ENCODE measurements at places on chromosomes 16 and 17. TPM values are rescaled to one million over a fixed set of nuclear protein-coding genes. Genes with fewer than 3 reads are reported as not detected.
A peak's percentile ranks its signal among the peaks of the same experiment; 100 is the strongest.

DNA sequence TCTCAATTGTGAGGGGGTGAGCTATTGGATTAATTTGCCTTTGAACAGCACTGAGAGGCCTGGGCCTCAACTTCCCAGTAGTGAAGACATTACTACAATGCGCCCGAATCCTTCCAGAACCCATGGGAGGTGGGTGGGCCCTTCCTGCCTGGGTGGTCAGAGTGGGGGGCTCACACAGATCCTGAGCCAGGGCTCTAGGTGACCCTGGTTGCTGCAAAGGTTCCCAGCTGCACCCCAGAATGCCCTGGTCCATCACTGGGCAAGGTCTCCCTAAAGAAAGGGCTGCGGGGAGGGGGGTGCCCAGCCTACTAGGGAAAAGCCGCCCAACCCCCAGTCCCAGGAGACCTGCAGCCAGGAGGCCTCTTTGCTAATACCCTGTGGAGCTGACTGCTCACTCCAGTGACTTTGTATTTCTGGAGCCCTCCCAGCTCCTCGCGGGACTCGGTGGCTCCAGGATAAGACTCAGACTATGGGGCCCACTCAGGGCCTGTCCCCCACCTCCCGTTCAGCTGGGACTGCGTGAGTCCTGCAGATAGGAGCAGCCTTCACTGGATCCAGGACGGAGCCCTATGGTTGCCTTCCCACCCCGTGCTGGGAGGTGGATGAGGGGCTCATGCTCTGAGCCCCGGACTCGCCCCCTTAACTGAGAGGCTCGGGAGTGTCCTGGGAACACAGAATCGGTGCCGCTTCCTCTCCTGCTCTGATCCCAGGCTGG is 40.2 kb downstream of the SLC7A5 start:
- no peak for DNase-seq

The CTRB1 gene
- not detected for total RNA-seq

DNA sequence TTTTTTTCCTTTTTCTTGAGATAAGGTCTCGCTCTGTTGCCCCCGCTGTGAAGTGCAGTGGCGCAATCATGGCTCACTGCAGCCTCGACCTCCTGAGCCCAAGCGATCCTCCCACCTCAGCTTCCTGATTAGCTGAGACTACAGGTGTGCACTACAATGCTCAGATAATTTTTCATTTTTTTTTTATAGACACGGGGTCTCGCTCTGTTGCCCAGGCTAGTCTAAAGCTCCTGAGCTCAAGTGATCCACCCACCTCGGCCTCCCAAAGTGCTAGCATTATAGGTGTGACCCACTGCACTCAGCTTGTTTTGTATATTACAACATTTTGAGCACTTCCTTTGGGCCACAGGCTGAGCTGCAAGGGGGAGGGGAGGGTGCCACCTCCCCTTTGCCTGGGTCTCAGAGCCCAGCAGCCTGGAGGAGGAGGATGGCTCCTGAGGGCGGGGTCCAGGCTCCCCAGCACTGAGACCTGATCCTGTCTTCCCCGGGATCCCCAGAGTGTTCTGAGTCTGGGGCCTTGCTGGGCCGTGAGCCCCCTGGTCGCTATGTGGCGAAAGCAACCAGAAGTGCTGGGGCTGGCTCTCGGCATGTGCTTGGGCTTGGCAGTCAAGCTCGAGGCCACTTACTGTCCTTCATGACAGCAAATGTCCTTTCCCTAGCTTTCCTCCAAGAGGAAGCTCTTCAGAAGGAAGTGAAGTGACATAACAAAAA is 8.1 kb downstream of the DEF8 start:
- no peak for DNase-seq

The PPP1R1B gene
- total RNA-seq: not detected

- no peak for DNase-seq
Measured at GRCh38 chr17:74369665-74370490, 2.6 kb downstream of the GPR142 start.

The CCDC102A gene
- total RNA-seq: 13.7 TPM

- DNase-seq: no peak
Measured at GRCh38 chr17:58757162-58757613, 1.5 kb downstream of the PPM1E start.

DNA sequence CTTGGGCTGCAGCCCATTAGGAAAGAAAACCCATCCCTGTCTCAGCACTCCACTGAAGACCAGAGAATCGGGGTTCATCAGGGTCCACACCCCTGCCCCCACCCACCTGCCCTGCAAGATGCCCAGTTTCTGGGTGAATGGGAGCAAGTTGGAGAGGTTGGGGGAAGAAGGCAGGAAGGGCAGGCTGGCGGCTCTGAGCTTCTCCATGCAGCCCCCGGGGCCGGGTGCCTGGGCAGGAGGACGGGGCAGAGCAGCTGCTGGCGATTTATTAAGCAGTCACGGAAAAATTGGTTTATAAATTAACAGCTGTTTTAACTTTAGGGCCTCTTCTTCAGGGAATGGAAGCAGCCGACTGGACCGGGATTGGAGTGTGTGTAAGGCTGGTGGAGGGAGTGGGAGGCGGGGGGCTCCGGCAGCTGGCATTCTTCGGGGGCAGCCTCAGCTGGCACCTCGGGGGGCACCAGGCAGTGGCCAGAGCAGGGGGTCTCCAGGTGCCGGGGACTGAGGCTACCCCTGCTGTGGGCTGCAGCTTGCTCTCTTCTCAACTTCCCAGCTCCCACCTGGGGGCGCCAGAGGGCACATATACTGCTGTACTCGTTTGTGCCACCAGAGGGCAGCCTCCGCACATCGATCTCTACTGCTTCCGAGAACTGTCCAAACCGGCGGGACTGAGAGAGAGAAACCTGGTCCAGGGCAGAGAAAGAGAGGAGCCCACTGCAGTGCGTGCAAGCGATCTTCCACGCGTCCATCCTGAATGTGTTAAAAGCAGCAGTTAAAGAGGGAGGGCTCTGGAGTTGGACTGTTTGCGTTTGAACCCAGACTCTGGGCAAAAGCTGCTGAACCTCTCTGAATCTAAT is 5.0 kb upstream of the PPP1R1B start:
- DNase-seq: peak; percentile 84

GRCh38 chr17:28675980-28676379 is 14.0 kb downstream of the SUPT6H start:
- no peak for DNase-seq

DNA sequence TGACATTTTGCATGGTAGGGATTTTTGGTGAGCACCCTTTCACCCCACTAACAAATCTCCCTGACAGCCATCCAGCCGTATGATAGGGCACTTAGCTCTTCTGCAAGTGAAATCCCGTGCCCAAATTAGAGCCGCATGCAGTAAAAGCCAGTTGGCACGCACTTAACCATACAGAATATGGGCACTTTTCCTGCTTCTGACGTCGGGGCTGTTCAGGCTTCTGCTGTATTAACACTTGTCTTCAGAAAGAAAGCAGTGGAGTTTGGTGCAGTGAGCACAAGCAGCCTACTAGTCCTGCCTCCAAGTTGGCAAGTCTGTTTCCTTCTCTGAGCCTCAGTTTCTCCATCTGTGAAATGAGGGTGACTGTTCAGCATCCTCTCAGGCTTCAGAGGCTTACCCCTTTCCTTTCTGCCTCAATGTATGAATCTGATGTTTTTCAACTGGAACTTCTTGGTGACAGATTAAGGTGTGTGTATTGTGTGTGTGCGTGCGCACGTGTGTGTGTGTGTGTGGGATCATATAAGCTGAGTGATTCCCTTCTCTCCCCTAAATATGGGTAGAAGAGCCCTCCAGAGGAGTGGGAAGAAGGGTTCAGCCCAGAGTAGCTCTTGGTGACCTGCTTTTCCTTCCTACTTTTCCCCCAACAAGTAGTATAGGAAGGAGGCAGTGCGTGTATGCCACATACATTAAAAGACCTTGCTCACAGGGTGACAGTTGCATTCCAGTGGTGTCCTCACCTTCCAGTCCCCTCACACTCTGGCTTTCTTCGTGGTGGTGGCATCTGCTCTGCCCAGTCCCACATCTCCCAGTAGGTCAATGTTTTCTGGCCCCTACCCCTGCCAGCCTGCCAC is 19.0 kb downstream of the IGF2BP1 start:
- peak; percentile 19 for DNase-seq

GRCh38 chr16:29820271-29820701 is at the start of gene MVP:
TSS of gene MVP (plus strand) at chr16:29820462. CDS start at chr16:29830550, 10,088 bp downstream.
- DNase-seq: peak; percentile 60

The UMOD gene
- not detected for total RNA-seq

DNA sequence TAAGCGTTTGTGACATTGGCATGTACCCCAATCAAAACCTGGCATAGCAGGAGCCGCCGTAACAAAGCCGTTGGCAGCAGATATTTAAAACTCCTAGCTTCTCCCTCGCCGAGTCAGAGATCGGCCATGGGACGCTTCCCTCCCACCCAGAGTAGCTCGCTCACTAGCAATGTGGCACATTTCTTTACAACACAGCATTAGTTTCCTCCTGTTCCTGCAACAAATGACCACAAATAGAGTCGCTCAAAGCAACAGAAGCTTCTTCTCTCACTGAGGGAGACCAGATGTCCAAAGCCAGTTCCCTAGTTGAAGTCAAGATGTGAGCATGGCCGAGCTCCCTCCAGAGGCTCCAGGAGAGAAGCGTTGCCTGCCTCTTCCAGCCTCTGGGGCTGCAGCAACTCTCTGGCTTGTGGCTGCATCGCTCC is 106.7 kb downstream of the RBFOX3 start:
- no peak for DNase-seq

The MARVELD3 gene
- total RNA-seq: 0.55 TPM

The BCAR1 gene
- 81.0 TPM for total RNA-seq

- DNase-seq: no peak
Measured at GRCh38 chr17:8412089-8412488, 14.5 kb upstream of the RNF222 start.

GRCh38 chr17:835263-835662 is 53.1 kb downstream of the MRM3 start:
- DNase-seq: peak; percentile 77

The ANKRD40CL gene
- total RNA-seq: not detected

DNA sequence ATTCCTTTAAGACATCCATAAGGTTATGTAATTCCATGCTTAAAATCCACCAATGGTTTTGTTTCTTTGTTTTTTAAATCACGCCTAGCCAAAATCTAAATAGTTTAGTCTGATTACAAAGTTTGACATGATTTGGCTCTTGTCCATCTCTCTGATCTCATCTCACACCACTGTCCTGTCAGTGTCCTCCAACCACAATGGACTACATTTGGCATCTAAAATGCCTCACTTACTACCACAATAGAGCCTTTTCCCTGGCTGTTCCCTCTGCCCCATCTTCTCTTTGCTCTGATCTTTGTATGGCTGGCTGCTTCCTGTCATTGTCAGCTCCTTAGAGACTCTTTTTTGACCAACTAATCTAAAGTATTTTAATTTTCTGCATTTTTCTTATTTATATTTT is 157.2 kb downstream of the MYO1D start:
- no peak for DNase-seq

The APOBR gene
- total RNA-seq: not detected

DNA sequence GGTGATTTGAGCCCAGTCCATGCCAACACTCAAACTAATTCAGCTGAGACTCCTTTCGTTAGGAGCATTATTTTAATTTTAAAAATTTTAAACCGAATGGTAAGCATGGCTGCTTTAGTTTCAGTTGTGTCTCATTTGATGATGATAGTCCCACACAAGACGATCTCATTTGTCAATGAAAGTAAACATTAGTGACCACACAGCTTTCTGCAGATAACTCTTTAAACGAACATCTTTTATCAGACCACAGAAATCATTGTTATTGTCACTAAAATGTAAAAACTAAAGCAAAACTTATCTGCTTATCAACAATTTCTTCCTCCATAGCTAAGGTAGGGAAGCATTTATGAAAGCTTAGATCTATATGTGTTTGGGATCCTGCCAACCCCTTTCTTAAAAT is 382.2 kb downstream of the ZFHX3 start:
- DNase-seq: no peak

DNA sequence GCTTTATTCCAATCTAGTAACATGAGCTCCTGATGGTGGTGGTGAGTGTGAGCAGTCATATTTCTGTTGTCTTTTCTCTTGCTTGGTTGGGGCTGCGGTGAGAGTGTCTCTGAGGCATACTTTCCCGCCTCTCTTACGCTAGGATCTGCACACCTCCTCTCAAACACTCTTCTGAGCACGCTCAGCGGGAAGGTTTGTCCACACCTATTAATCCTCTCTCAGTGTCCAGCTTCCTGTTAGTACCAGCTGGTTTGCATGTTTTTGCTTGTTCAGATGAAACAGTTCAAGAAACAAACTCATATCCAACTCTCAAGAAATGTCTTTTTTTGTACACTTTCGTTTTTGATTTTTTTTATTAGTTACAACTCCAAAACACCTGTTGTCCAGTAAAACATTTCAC is 89.5 kb downstream of the CCDC182 start:
- DNase-seq: no peak

The NPIPA5 gene
- total RNA-seq: 3.0 TPM

- DNase-seq: no peak
Measured at GRCh38 chr17:1639549-1640180, 5.9 kb downstream of the SCARF1 start.

GRCh38 chr16:67986949-67987348 is 6.7 kb upstream of the DPEP3 start:
- DNase-seq: no peak

- no peak for DNase-seq
Measured at GRCh38 chr17:80546267-80546666, 1.6 kb downstream of the RPTOR start.

- no peak for DNase-seq
Measured at GRCh38 chr16:50169555-50170096, 16.5 kb downstream of the TENT4B start.

The CXCL16 gene
- total RNA-seq: 0.40 TPM

GRCh38 chr16:85610059-85610445 is 3.1 kb upstream of the GSE1 start:
- DNase-seq: peak; percentile 17

The MPO gene
- total RNA-seq: not detected

DNA sequence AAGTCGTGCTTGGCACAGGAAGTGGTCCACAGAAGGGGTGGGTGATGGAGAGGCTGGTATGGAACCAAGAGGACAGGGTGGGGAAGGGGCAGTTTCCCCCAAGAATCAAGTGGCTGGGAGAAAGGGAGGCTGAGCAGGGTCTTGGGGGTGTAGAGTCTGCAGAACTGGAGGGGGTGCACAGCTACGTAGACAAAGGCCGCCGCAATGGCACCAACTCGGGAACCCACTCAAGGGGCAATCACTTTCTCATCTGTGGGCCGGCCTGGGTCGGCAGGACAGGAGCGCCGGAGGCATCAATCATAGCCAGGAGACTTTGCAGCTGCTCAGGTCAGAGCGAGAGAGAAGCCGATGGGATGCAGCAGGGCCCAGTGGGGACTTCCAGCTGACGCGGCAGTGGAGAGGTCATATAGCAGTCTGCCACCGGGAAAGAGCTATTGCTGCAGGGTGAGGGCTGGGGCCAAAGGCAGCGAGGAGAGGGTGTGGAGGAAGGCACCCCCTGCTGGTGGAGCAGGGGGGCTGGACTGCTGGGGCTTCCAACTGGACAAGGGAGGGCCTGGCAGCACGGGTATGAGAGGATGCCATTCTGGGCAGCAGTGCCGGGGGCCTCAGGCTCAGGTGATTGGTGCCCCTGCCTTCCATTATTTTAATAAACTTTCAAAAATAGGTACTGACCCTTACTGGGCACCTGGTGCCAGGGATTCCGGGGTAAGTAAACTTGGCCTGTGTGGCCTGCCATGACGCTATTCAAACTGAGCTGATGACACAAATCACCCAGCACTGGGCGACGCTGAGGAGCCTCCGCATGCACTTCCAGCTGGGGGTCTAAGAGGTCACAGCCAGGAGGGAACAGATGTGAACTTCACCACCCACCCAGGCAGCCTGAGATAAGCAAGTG is 52.5 kb upstream of the MTSS2 start:
- DNase-seq: peak; percentile 59

GRCh38 chr16:88940862-88941817 is 35.9 kb downstream of the CBFA2T3 start:
- DNase-seq: no peak

The GUCY2D gene
- total RNA-seq: not detected

The CDH1 gene
- total RNA-seq: not detected

GRCh38 chr17:56629531-56630075 is 36.1 kb downstream of the NOG start:
- peak; percentile 34 for DNase-seq

The SULT1A2 gene
- 1.0 TPM for total RNA-seq

The ACAP1 gene
- 2.2 TPM for total RNA-seq

The KCNJ18 gene
- not detected for total RNA-seq
